ENCODE measurements at places on chromosomes 11 and 22.

DNA sequence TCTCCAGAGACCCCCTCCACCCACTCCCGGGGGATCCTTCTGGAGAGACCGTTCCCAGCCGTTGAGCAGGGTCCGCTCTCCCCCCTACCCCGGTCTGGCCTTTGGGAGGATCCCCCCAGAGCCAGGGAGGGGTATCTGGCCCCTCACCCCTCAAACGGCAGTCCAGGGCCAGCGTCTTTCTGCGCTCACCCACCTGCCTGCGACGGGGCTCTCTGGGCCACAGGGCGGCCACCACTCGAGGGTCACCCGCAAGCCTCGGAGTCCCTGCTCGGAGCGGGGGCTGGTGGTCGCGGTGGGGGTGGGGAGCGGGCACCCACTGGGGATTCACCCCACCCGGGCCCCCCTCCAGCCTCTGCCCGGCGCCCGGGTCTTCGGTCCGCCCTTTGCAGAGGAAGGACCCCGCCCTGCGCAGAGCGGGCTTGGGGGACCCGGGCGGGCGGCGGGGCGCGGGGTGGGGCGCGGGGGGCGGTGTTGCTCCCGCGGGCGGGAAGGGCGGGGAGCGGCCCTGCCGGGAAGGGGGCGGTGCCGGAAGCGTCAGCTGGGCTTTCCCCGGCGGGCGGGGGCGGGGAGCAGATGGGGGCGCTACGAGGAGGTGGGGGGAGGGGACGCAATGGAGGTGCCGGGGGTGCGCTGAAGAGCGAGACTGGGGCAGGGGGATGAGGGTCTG lies 16.6 kb downstream of the CRELD2 start:
- DNase-seq: peak; percentile 93

DNA sequence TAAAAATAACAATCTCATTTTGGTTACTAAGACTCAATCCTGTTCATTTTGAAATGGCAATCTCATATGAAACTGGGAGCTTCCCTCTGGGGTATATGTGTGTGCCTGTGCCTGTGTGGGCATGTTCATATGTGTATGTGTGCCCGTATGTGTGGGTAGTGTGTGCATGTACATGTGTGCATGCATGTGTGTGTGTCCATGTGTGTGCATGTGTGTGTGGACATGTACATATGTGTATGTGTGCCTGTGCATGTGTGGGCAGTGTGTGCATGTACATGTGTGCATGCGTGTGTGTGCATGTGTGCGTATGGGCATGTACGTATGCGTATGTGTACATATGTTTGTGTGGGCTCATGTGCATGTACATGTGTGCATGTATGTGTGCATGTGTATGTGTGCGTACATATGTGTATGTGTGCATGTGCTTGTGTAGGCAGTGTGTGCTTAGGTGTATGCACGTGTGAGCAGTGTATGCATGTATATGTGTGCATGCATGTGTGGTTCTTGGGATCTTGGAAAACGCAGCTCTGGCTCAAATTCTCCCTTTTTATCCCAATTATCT lies 24.5 kb upstream of the CACNG2 start:
- DNase-seq: peak; percentile 12

GRCh38 chr11:45859661-45860140 lies 12.4 kb downstream of the CRY2 start:
- DNase-seq: peak; percentile 99

GRCh38 chr11:82024760-82025159 lies 708.9 kb downstream of the FAM181B start:
- no peak for DNase-seq

GRCh38 chr11:130653838-130654636 lies 205.6 kb downstream of the ADAMTS15 start:
- DNase-seq: peak; percentile 86

DNA sequence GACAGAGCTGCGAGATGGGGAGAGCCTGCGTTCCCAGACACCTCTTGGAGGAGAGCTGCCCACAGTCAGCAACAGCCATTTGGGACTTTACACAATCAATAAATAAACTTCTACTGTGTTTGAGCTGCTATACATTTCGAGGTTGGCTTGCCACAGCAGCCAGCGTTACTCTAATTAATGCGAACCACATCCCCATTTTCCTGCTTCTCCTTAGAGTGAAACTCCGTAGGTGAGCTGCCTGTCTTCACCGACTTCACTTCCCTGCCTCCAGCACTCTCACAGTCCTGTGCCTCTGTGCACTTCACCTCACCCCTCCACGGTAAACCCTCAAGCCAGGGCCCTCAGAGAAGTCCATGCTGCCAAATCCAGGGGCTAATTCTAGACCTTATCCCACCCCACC lies 5.9 kb upstream of the SLC22A12 start:
- DNase-seq: peak; percentile 11

DNA sequence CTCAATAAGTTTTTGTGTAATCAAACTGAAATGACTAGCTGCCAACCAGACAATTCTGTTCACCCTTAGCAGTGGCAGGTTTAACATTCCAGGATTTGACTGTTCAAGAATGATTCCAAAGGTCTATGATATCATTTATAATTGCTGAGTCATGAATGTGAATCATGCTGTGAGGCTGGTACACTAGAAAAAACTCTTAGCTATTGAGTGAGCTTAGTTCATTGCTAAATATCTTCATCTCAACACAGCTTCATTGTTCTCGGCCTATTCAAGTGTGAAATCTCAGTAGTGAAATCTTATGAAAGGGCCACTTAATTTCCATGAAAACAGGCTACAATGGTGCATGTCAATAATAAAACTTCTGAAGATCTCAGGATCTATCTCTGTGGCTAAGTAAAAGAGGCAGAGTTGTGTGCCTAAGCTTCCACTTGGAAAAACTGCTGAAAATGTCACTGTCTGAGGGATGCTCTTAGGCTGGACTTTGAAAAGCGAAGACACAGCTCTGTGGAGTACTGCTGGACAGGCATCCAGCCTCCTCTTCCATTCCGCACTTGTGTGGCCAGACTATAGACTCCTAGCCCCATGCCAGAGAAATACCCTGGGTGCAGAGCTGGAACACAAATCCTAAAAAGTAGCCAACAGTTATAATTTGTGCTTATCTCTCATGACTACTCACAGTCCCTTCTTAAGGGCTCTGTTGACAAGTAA lies 12.8 kb downstream of the AQP11 start:
- no peak for DNase-seq

DNA sequence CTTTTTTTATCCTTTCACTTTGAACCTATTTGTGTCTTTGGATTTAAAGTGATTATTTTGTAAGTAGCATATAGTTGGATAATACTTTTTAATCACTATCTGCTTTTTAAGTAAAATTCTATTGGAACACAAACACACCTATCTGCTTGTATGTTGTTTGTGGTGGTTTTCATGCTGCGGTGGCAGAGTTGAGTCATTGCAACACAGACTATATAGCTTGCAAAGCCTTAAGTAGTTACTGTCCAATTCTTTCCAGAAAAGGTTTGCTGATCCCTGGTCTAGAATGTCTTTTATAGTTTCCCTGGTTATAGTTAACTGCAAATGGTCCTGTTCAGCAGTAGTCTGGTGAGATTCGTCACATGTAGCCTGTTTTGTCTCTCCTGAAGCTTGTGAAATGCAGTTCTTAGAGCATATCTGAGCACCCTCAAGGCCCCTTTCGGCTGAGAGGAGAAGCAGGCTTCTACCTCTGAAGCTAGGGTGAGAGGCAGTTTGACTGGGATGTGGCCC lies 21.5 kb downstream of the SHANK3 start:
- DNase-seq: no peak

DNA sequence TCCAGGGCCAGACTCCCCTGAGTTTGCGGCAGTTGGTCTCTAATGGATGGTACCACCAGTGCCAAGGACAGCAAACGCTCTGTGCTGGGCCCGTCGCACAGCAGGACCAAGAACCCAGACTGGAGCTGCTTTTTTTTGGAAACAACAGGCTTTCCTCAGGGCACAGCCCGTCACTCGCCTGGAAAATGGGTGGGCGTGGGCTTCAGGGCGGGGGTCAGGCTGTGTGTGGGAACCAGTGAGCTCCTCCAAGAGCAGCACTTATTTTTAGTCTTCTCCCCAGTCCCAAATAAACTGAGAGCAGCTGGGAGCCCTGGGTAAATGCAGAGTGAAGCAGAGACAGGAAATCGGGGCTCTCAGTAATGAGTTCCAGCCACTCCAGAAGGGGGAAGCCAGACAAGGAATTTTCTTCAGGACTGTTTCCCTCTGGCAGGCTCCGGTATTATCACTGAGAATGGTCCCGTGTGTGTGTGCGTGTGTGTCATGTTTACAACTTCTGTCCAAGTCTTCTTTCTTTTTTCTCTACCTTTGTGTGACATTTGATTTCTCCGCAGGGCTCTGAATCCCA lies 63.0 kb downstream of the PPFIBP2 start:
- peak; percentile 75 for DNase-seq

GRCh38 chr22:25419247-25420113 lies 145.0 kb upstream of the GRK3 start:
- DNase-seq: peak; percentile 77

DNA sequence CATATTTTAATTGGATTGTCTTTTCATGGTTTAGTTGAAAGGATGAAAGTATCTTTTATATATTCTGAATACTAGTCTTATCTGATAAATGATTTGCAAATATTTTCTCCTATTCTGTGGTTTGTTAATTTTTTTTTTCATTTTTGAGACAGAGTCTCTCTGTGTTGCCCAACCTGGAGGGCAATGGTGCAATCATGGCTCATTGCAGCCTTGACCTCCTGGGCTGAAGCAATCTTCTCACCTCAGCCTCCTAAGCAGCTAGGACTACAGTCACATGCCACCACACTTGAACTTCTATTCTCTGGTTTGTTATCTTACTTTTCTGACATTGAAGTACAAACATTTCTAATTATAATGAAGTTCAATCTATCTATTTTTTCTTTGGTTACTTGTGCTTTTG lies 30.0 kb upstream of the FAR1 start:
- DNase-seq: no peak

- no peak for DNase-seq
Observed at GRCh38 chr22:23216461-23217170, 36.3 kb downstream of the BCR start.

- no peak for DNase-seq
Observed at GRCh38 chr22:23146478-23147205, 1.4 kb downstream of the RAB36 start.

GRCh38 chr11:45036733-45037132 lies 86.0 kb upstream of the TP53I11 start:
- DNase-seq: no peak

- DNase-seq: no peak
Observed at GRCh38 chr11:102238391-102238821, 78.9 kb upstream of the BIRC3 start.

GRCh38 chr22:37269936-37270678 lies 12.2 kb upstream of the CYTH4 start:
- DNase-seq: no peak

- DNase-seq: no peak
Observed at GRCh38 chr11:119459293-119459976, 36.5 kb upstream of the THY1 start.

- DNase-seq: no peak
Observed at GRCh38 chr11:43278193-43278956, 33.4 kb upstream of the API5 start.

GRCh38 chr11:12744826-12745502 lies 70.7 kb downstream of the TEAD1 start:
- DNase-seq: no peak

- peak; percentile 61 for DNase-seq
Observed at GRCh38 chr22:19066531-19067271, 55.5 kb downstream of the DGCR2 start.

DNA sequence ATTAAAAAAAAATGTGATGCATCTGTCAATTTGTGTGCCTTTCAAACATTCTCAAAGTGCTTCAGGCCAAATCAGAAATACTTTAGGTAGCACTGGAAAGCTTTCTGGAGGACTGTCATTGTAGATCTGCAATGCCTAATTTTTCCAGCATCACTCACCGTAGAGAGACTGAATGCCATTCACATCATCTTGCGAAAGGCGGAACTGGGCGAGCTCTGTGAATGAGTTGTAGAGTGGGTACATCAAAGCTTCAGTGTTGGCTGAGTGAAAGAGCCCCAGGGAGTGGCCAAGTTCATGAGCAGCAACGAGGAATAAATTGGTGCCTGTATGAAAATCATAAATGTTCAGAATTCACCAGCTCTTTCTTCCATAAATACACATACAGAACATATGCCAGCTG lies 4.0 kb downstream of the MMP10 start:
- no peak for DNase-seq

DNA sequence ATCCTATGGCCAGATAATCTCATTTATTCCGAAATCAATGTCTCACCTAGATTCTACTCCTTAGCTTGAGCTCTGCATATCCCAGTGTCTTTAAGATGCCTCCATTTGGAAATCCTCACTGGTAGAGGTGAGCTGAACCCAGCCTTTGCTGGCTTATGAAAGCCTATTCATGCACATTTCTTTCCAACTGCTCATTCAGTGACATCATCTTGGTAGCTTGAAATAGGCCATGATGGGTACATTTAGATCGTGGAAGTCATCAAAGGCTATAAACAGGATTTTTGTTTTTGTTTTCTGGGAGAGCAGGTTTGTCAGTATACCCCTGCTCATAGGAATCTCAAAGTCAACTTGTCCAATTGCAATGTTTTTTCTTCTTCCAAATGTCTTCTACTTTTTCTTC lies 6.0 kb downstream of the NXPE1 start:
- no peak for DNase-seq

DNA sequence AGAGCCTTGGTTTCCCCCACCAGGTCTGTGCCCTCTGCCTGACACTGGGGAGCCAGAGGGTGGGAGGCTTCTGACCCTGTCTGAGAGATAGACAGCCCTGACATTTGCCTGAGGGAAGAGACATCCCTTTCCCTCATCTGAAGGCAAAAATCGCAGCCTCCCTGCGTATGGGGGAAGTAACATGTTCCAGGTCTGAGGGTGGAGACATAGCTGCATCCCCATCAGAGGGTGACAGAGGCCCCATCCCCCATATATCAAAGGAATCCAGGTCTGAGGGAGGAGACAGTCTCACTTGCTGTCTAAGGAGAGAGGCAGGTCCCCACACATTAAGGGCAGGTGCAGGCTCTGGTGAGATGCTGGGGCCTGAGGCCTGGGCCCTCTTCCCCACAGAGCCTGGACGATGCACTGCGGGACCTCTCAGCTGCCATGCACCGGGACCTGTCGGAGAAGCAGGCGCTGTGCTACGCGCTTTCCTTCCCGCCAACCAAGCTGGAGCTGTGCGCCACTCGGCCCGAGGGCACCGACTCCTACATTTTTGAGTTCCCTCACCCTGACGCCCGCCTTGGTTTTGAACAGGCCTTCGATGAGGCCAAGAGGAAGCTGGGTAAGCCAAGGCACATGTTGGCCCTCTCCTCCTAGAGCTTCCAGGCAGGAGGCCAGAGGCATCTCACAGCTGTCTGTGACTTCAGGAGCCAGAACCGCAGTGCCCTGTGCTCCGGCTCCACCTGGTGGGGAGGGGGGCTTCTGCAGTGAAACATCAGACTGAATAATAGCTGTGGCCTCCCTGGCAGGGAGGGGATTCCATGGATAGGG lies 16.1 kb upstream of the RELT start:
- no peak for DNase-seq

- DNase-seq: no peak
Observed at GRCh38 chr11:128625326-128625725, 38.0 kb upstream of the ETS1 start.
